ENCODE measurements at places on chromosomes 16 and 17. TPM values are rescaled to one million over a fixed set of nuclear protein-coding genes. Genes with fewer than 3 reads are reported as not detected.

ZFP3 gene
- total RNA-seq: not detected

DNA sequence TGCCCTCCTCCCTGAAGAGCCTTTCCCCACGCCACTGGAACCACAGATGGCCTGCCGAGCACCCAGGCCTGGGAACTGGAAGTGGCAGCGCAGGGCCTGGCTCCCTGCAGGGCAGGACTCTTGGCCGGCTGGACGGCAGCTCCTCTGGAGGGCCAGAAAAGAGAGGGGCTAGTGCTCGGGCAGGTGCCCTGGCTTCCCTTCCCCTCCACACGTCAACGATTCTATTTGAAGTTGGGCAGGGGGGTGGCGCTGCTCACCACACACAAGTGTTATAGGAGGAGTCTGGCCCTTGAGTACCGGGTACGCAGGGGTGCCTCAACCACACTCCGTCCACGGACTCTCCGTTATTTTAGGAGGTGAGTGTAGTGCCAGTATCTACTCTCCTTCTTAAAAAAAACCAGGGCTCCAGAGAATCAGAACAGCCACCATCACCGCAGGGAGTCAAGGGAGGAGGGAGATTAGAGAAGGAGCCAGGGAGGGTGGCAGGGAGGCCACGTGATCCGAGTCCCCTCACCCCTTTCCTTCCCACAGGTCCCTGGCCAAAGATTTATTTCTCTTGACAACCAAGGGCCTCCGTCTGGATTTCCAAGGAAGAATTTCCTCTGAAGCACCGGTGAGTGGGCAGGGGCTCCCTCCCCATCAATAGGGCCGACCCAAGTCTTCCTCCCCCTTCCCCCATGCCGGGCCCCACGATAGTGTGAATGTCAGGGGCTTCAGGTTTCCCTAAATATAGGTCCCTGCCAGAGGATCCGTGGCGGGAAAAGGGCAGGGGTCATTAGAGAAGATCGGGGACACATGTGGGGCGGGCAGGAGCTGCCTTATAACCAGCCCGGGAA is 1.4 kb upstream of the ALDOA start:
- no peak for DNase-seq

GRCh38 chr16:58338205-58338604 is 43.4 kb upstream of the PRSS54 start:
- DNase-seq: no peak

DNA sequence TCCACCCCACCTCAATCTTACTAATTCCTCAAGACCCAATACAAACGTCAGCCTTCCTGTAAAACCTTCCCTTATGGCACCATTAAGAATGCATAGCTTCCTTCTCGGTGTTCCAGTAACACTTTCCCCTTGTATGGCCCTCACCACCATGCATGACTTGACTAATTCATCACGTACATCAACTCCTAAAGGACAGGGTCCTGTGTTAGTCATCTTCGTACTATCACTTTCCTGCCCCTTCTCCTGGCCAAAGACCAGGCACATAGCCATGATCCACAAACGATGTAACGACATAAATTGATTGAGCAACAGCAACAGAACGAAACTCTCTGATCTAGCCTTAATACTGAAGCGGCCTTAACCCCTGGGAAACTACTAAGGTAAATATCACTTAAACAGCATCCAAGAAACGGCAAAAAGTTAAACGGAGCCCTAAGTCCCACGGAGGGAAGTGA is 612 bp downstream of the PSMD12 start:
- DNase-seq: peak; percentile 78

DNA sequence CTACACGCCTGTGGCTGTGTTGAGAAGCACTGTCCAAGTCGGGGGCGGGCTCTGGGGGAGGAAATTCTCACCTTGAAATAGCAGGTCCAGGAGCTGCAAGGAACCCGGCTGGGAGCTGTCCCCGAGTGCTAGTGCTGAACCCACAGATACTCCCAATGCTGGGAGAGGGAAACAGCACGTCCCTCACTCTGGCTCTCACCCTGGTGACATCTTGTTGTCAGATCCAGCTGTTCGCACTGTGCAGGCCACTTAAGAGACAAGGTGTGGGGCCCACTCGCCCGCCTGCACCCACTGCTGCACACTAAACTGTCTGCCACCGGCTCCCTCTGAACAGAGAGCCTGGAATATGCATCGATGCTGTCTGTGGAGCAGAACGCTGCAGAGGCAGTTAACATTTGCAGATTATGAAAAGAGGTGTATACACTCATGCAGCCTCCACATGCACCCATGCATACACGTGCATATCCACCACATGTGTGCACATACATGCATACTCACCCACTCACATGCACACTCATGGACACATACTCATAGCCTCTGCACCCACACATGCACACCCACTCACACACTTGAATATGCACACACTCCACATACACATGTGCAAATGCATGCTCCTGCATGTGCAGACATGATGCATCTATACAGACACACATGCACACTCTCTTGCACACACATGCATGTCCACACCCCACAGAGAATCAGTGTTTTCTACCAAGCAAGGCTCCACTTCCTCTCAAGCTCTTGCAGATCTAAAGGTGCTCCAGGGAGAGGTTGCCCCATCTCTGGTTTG is 42.0 kb downstream of the MGAT5B start:
- DNase-seq: peak; percentile 30

- no peak for DNase-seq
These were observed 22.2 kb downstream of the CDK5RAP3 start for GRCh38 chr17:47993031-47993564.

DNA sequence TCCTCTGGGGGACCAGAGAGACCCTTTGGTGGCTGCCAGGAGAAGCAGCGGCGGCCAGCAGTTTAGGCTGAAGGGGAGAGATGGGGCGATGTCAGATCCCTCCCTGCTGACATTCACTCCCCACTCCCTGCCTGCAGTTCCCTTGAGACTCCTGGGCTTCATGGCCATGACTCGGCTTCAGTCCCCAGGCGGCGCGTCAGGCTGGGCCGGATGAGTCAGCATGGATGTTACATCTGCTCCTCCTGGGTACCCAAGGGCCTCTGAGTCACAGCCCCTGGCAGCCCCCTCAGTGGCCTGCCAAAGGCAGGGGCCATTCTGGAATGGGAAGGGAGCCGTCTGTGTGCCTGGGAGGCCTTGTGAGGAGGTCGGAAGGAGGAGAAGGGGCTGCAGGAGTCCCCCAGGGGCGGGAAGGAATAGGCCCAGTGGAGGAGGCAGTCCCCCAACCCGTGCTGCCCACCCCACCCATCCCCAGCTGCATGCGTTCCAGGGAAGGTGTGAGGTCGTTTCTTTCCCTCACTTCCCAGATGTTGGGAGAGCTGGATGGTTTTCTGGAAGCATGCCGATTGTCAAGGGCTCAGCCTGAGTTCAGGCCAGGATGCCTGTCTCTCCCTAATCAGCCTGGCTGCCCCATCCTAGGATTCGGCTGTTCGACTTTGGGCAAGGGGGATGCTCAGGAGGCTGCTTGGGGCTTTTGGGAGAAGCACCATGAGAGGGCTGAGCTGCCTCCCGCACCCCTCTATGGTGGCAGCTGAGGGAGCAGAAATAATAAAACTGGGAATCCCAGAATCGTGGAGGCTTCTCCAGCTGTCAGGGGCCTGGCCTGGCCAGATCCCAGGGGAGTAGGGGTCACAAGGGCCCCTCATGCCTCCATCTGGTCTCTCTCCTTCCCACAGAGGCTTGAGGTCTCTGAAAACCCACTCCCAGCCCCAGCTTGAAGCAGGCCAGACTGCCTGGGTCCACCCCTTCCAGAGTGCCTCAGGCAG is 9.7 kb downstream of the RHBDL3 start:
- DNase-seq: peak; percentile 80

GRCh38 chr17:16304830-16305229 is 48.4 kb downstream of the CENPV start:
- no peak for DNase-seq

DNA sequence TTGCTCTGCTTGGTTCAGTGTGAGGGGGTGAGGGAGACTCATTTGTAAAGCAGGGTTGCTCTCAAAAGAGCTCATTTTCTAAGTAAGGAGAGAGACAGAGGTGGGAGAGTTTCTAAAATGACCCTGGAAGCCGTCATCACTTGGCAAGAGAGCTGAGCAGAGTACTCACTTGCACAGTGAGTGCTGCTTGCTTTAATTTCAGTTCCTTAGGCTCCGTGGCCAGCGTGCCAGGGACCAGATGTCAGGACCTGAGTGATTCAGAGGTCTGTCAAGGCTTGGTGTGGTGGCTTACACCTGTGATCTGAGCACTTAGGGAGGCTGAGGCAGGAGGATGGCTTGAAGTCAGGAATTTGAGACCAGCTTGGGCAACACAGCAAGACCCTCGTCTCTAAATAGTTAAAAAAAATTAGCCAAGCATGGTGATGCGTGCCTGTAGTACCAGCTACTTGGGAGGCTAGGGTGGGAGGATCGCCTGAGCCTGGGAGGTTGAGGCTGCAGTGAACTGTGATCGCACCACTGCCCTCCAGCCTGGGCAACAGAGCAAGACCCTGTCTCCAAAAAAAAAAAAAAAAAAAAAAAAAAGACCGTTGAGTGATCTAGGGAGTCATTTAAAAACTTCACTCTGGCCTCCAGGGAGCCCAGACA is 10.7 kb downstream of the ZNF205 start:
- DNase-seq: no peak

NPIPB8 gene
- total RNA-seq: not detected

GRCh38 chr16:2720064-2720457 is at the start of gene PRSS27:
PRSS27 (minus strand) TSS chr16:2720224; CDS start chr16:2720160, 64 bp downstream.
- no peak for DNase-seq

ARHGDIG gene
- 3.3 TPM for total RNA-seq

DNA sequence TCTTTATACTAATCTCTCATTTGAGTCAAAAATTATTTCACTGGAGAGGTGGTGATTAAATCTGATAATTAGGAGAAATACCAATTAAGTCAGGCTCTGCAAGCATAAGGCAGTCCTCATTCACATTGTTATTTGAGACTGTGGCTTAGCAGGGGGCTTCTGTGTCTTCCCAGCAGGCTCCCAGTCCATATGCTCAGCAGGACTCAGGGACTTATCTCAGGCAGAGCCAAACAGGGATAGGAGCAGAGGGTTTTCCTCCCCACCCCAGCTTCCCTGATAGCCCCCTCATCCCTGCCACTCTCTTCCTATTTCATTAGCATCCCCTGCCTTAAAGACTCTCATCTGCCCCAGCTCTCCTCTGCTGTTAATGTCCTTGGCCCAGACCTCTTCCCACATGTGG is 104.3 kb upstream of the DNAH9 start:
- no peak for DNase-seq

TMEM186 gene
- 7.9 TPM for total RNA-seq

- DNase-seq: no peak
These were observed 36.8 kb downstream of the SRCIN1 start for GRCh38 chr17:38568845-38569510.

- DNase-seq: no peak
These were observed 299.8 kb upstream of the ZFHX3 start for GRCh38 chr16:73347500-73348375.

DNA sequence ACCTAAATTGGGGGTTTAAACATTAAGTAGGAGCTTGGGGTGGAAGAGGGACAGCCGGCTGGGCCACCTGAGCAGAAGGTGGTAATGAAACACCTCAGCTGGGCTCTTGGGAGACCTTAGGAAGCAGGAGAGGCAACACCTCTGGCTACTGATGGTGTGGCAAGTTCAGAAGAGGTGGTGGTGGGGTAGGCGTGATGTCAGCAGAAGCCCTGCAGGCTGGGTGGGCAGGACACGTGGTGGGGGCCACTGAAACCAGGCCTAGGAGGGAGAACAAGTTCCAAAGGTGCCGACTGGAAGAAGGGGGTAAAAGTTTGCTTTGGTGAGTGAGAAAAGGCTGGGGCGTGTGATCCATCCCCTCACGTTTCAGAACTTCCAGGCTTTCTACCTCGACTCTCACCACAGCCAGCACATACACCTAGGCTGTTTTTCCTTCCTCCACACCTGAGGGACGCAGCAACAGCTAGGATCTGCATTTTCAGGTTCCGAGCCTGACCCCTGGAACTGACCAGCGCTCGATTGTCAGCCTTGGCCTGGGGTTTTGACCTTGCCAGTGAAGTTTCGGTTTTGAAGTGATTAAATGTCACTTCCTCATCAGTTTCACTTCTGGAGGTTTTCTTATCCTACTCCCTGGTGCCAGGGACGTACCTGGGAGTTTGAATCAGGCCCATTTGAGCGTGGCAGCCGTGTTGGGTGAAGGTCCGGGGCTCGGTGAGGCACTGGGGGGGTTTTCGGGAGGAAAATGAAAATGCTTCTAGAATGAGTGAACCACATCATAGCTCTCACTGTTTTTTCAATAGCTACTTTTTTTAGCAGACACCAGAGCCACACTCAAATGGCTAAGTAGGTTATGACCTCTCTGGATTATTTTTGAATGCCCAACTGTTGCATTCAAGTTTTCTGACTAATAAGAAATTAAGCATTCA is 10.0 kb downstream of the SNN start:
- DNase-seq: no peak

PVALEF gene
- not detected for total RNA-seq

- no peak for DNase-seq
These were observed 11.7 kb downstream of the COX11 start for GRCh38 chr17:54956791-54957190.

- no peak for DNase-seq
These were observed 70.6 kb downstream of the DYNLRB2 start for GRCh38 chr16:80611171-80611929.

- DNase-seq: peak; percentile 49
These were observed 14.6 kb upstream of the KCNJ16 start for GRCh38 chr17:70060415-70060814.

DNA sequence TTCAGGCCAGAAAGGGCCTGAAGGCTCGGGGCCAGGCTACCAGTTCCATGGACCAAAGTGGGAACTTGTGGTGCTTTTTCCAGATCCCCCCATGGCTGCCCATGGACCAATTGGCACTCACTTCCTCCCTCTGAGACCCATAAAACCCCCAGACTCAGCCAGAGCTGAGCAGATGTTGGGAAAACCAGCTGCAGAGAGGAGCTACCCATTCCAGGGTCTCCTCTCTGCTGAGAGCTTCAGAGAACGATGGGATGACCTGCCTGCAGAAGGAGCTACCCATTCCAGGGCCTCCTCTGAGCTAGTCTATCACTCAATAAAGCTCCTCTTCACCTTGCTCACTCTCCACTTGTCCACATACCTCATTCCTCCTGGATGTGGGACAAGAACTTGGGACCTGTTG is 52.2 kb upstream of the MED9 start:
- DNase-seq: no peak

DNA sequence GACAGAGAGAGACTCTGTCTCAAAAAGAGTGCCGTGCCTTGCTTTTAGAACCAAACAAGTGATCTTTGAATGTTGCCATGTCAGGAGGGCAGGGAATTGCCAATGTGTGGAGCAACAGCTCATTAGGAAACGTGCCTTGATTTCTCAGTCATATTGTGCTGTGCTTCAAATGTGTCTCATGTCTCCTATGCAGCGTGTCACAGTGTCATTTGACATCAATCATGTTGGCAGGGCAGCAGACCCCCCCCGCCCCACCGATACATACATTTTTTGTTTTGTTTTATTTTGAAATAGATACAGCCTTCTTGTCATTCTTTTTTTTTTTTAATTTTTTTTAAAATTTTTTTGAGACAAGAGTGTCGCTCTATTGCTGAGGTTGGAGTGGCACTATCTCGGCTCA is 22.1 kb downstream of the MRC2 start:
- DNase-seq: no peak
